ENCODE measurements at places on chromosomes 3 and 15. TPM values are rescaled to one million over a fixed set of nuclear protein-coding genes. Genes with fewer than 3 reads are reported as not detected.

Gene ZFAND6
- 59.2 TPM for total RNA-seq

Gene TMEM207
- total RNA-seq = not detected

Gene ERICH6
- total RNA-seq = not detected

Gene DZIP3
- total RNA-seq = 9.8 TPM

Gene ISLR2
- not detected for total RNA-seq

Gene OIP5
- 14.5 TPM for total RNA-seq

Gene HLTF
- 18.4 TPM for total RNA-seq

Gene EXD1
- not detected for total RNA-seq

Gene PGBD4
- total RNA-seq = 3.8 TPM

Gene LRRFIP2
- total RNA-seq = 33.3 TPM

Gene GOLGA8Q
- total RNA-seq = 7.2 TPM

Gene CPN2
- total RNA-seq = not detected

Gene SLCO2A1
- not detected for total RNA-seq

Gene SPTBN5
- total RNA-seq = 4.7 TPM

Gene PLXND1
- 1.1 TPM for total RNA-seq

Gene ZBED2
- total RNA-seq = 95.1 TPM

Gene BCHE
- not detected for total RNA-seq

Gene CILP
- total RNA-seq = not detected

Gene LMAN1L
- total RNA-seq = 3.8 TPM

Gene ZPLD1
- total RNA-seq = not detected

Gene CFAP161
- not detected for total RNA-seq

Gene RYR3
- total RNA-seq = not detected

Gene LNP1
- 0.76 TPM for total RNA-seq

Gene TLR9
- 0.49 TPM for total RNA-seq

Gene GP9
- total RNA-seq = not detected

Gene CLSTN2
- total RNA-seq = not detected

Gene PLS1
- total RNA-seq = 5.0 TPM

Gene GOLGA6A
- not detected for total RNA-seq

Gene TMC3
- not detected for total RNA-seq

Gene TIPARP
- total RNA-seq = 49.1 TPM

Gene CPNE4
- 0.27 TPM for total RNA-seq

Gene AGBL1
- total RNA-seq = not detected

Gene SLC28A1
- not detected for total RNA-seq

Gene UBXN7
- 47.7 TPM for total RNA-seq

Gene GPR160
- 5.1 TPM for total RNA-seq

Gene ERC2
- 0.15 TPM for total RNA-seq

Gene GHRL
- 6.9 TPM for total RNA-seq

Gene NRROS
- total RNA-seq = 34.7 TPM

Gene SLC35G2
- 0.80 TPM for total RNA-seq

Gene MORC1
- not detected for total RNA-seq

Gene HHLA2
- 3.4 TPM for total RNA-seq

Gene SHC4
- total RNA-seq = 1.6 TPM

Gene DGKG
- 0.78 TPM for total RNA-seq

Gene EPHB1
- 8.1 TPM for total RNA-seq

Gene MESP1
- 1.3 TPM for total RNA-seq

Measured in T-helper 1 cell treated with Interleukin-12 subunit alpha and Interleukin-12 subunit beta and Interleukin-4 antibody, amounts not matched to agents 30 ng/mL and 1 ng/mL, for 36 hours (primary cell).